LHCN-M2 (cell line): ENCODE measurements at places on chromosomes 13 and 19. TPM values are rescaled to one million over a fixed set of nuclear protein-coding genes. Genes with fewer than 3 reads are reported as not detected.
A peak's percentile ranks its signal among the peaks of the same experiment; 100 is the strongest.

DNA sequence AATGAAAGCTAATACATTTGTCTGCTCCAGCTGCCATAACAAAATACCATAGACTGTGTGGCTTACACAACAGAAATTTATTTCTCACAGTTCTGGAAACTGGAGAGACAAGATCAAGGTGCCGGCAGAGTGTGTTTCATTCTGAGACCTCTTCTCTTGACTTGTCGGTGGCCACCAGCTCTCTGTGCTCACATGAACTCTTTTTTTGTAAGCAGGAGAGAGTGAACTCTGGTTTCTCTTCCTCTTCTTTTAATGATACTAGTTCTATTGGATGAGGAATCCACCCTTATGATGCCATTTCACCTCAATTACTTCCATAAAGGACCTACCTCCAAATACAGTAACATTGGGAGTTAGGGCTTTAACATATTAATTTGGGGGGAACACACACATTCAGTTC lies 11.7 kb downstream of the KCTD12 start:
- DNase-seq = no peak

- no peak for DNase-seq
Observed at GRCh38 chr13:31151837-31152236, 9.9 kb downstream of the HSPH1 start.

NLRP5 gene
- not detected in 2 replicates for total RNA-seq

KLK8 gene
- total RNA-seq = not detected in 2 replicates

DNA sequence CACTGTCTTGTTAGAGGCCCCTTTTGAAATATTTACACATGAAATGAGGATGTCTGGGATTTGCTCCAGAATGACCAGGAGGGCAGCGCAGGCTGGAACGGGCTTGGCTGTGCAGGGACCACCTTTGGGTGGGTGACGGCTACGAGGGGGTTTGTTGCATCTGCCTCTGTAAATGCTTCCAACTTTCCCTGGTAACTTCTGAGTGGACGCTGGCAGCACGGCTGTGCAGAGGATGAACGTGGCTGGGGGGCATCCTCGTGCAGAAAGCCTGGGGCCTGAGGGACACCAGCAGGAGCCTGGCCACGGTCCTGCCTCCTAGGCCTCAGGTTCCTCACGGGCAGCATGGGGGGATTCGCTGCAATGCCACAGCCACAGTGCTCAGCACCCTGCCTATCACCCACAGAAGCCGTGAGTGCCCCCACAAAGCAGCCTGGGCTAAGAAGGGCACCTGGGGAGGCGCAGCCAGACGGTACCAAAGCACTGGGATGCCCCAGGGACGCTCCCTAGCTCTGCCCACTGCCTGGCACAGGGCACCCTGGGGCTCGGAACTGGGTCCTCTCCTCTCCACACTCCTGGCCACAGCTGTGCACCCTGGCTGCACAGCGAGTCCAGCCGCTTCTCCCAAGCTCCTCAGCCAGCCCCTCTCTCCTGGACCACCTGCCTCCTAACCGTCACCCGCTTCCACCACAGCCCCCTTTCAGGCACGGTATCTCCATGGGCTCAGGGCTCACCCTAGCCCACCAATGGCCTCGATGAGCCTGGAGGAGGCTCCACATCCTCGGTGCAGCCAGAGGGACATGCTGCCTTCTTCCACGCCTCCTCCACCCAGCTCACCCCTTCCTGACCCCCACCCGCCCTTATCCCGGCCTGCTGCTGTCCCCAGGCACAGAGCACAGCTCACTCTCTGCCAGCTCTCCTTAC lies 44.5 kb downstream of the MLLT1 start:
- DNase-seq = no peak

DNA sequence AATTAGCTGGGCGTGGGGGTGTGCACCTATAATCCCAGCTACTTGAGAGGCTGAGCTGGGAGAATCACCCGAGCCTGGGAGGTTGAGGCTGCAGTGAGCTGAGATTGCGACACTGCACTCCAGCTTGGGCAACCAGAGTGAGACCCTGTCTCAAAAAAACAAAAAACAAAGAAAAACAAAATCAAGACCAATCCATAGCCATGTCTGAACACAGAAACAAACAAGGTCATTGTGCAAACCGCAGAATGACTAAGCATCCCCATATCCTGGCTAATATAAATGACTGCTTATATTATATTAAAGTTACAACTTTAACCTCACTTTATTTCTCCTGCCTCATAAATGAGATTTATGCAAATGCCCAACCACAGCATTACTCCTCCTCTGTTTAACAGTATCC lies 2.3 kb upstream of the LYPD3 start:
- DNase-seq = peak; percentile 59

SHKBP1 gene
- total RNA-seq = 63.5 and 85.6 TPM in 2 replicates

GRCh38 chr13:97366172-97366688 lies 67.7 kb upstream of the RAP2A start:
- peak; percentile 27 for DNase-seq

ZGLP1 gene
- 1.9 and 3.4 TPM in 2 replicates for total RNA-seq

DNA sequence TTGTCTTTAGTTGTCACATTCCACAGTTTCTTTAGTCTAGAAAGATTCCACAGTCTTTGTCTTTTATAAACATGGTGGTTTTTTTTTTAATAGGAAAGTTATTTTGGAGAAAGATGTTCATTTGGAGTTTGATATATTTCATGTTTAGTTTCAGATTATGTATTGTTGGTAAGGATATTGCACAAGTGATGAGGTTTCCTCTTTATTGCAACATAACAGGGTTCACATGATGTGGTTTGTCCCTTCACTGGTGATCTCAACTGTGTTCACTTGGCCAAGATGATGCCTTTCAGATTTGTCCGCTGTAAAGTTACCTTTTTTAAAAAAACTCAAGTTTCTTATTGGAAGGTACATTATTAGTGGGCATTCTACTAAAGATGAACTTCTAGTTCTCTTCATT lies 3.2 kb downstream of the ZNF230 start:
- no peak for DNase-seq

DNA sequence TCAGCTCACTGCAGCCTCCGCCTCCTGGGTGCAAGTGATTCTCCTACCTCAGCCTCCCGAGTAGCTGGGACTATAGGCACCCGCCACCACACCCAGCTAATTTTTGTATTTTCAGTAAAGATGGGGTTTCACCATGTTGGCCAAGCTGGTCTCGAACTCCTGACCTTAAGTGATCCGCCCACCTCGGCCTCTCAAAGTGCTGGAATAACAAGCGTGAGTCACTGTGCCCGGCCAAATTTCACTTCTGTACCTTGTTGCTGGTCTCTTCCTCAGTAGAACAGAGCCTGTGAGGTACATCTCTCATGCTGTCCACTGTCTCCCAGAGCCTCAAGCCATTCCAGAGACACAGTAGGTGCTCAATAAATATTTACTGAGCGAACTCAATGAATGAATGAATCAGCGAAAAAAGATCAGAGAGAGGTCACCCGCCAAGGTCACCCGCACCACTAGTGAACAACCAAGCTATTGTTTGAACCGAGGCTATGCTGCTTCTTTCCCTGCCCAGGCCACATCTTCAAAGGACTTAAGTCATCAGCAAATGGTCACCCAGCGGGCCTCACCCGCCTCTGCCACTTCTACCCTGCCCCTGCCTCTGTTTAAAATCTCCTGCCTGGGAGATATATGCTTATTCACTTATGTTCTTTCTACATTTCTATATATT lies 9.3 kb downstream of the TMEM143 start:
- DNase-seq = no peak

DNA sequence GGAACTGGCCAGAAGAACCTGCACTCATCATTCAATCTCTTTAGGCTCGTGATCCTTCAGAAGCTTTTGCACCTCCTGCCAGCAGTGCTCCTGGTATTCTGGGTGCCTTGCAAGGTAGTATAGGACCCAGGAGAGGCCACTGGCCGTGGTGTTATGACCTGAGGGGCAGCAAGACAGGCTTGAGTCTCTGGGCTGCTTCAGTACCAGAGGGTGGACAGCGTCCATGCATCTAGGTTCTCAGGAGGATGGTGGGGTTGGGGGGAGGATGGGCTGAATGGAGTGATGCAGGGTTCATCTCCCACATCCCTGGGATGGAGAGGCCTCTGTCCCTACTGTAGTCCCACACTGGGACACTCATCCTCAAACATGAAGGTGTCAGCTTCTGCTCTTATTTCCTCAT lies 41.1 kb downstream of the OR10H4 start:
- DNase-seq = no peak

GRCh38 chr13:24202215-24202614 lies 41.7 kb downstream of the SPATA13 start:
- DNase-seq = no peak

DNA sequence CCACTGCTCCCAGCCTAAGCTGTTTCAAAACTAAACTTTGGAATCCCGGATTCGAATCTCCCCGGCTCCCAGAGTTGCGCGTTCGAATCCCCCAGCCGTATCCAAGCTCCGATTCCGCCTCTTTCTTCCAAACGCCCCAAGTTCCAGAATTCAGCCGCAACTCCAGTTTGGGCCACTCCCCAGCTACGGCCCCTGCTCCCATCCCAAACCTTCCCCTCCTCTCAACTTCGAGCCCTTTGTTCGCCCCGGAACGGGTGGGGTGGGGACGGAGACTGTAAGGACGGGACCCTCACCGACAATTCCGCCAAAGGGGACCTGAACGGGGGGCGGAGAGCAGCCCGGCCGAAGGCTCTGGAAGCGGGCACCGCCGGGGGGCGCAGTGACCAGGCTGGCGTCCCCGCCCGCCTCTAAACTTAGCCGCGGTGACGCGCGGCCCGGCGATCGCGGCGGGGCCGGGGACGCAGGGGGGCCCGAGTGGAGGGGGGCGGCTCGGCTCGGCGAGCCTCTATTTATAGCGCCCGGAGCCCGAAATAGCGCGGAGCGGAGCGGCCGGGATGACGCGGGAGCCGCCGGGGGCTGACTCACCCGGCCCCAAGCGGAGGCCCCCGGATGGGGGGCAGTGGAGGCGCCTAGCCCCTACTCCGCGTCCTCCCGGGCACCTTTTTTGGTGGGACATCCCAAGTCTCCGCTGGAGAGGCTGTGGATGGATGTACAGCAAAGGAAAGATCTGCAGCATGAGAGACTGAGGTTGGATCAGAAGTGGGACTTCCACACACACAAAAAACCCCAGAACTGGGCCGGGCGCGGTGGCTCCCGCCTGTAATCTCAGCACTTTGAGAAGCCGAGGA lies 4.9 kb upstream of the ERCC1 start:
- peak; percentile 36 for DNase-seq

MISP3 gene
- total RNA-seq = 0.19 and 0.34 TPM in 2 replicates

DNA sequence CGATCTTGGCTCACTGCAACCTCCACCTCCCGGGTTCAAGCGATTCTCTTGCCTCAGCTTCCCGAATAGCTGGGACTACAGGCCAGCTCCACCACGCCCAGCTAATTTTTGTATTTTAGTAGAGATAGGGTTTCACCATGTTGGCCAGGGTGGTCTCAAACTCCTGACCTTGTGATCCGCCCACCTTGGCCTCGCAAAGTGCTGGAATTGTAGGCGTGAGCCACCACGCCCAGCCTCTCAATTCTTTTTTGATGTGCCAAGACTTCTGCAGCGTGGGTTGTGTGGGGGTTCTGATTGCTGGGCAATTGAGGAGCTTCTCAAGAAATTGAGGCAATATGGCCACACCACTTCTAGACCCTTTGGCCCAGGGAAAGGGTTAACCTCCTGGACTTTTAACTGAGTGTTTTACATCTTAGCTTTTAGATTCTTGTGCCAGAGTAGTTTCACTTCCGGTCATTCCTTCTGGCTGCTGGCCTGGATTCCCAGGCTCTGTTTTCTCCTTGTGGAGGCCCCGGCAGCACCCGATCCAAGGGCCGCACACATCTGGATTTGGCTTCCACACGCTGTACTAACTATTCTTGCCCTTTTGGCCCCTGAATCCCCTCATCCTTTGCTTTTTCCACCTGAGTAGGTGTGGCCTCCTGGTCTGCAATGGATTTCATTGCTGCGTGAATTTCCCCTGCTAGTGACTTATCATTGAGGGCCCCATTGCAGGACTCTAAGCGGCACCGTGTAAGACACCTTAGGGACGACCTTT lies 14.7 kb downstream of the SMARCA4 start:
- DNase-seq = peak; percentile 15

KLK11 gene
- not detected in 2 replicates for total RNA-seq

DNA sequence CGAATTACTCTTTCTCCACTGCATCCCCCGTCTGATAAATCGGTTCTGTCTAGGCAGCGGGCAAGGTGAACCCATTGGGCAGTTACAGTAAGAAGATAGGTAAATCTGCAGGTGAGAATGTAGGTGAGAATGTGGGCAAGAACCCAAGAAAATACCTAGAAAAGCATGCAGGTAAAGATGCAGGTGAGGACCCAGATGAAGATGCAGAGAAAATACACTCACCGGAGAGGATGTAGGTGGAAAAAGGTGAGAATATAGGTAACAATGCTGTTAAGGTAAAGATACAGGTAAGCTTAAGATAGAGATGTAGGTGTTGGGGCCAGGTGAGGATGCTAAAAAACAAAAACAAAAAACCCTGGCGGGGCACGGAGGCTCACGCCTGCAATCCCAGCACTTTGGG lies 6.3 kb upstream of the TNFSF14 start:
- no peak for DNase-seq

DNA sequence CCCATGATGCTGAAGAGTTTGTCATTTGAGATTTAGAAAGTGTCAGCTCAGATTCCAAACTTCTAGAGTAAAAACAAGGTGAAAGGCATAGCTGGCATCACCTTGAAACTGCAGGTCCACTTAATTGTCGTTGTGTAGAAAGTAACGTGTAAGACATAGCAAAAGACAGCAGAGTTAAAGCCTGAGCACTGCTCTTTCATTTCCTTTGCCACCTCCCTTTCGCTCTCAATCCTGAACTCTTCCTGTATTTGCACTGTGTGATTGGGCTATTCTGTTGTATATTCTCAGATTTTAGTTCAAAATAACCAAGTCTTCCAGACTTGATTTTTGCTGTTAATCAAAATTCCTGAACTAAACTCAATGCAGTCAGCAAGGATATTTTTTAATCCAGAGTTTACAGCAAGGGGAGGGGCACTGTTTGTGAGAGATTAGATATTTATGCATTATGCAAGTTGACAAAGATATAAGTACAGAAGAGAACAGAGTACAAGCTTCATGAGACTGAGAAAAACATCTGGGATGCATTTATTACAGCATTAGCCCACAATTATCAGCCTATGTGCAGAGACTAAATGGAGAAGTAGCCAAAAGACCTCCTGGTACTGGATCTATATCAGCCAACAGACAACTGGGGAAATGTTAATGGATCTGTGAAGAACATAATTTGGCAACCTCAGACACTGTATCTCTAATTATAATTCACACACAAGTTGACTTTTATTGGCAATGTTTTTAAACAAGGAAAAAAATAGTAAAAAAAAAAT lies 328.6 kb downstream of the SUCLA2 start:
- no peak for DNase-seq

- DNase-seq = no peak
Observed at GRCh38 chr13:108964606-108965005, 335.2 kb downstream of the MYO16 start.

ZNF560 gene
- not detected in 2 replicates for total RNA-seq

GRCh38 chr13:77986713-77987112 lies 68.1 kb upstream of the EDNRB start:
- DNase-seq = no peak

GRCh38 chr13:102452836-102453235 lies 51.0 kb upstream of the FGF14 start:
- DNase-seq = no peak
